Endothelial cell (in vitro differentiated cells): ENCODE measurements at places on chromosomes 12 and 14. TPM values are rescaled to one million over a fixed set of nuclear protein-coding genes. Genes with fewer than 3 reads are reported as not detected.

KRT8 gene
- total RNA-seq = 194 TPM

YLPM1 gene
- total RNA-seq = 74.9 TPM

CLEC6A gene
- total RNA-seq = not detected

ASB2 gene
- not detected for total RNA-seq

DNA sequence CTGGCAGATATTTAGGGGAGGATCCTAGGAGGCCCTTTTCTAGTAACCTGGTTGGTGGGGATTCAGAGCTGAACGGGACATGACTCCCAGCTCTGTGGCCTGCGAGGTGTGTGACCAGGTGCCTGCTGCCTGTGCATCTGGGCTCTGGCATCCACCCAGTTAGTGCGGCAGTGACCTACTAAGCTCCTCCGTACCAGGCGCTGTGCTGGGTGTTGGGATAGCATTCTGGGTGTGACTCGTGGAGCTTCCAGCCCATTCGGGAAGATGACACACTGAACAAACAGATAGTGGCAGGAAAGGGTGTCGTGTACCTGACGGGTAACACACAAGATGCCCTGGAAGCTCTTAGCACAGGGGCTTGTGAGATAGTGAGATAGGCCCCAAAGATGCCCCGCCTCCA, 80.9 kb downstream of the ACACB start:
- DNase-seq = no peak

DNA sequence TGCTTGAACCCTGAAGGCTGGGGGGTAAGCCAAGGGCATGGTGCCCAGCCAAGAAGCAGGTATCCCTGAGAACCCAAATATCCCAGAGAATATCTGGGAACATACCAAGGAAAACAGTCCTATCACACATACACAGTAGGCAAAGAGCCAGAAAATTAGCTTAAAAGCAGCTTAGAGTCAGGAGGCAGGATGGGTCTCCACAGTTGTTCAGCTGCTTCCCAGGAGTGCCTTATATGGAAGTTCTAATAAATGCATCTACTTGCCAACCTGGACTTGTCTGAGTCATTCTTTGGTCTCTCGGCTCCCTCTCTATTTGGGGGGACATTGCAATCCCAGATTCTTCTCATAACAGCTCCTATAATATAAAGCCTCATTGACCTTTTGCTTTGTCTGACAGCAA, 9.0 kb upstream of the GPR135 start:
- DNase-seq = no peak

DNA sequence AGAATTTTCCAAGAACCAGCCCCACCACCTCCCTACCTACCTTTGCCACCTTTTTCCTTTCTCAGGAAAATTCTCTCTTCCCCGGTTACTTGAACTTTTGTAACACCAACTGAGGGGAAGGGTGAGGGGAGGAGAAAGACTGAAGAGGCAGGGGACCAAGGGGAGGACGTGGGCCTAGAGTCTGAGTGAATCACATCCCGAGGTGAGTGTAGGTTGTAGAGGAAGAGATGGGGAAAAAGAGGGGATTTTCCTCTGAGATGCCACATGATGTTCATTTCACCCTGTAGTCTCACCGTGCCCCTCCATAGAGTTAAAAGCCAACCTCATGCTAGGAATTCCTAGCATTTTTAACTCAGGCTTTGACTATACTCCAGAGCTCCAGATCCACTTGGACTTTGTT, 311.8 kb downstream of the RPAP3 start:
- no peak for DNase-seq

- no peak for DNase-seq
Observed at GRCh38 chr12:2679068-2679815, 115.5 kb upstream of the FKBP4 start.

- no peak for DNase-seq
Observed at GRCh38 chr14:104981699-104982541, 3.7 kb upstream of the CLBA1 start.

DNA sequence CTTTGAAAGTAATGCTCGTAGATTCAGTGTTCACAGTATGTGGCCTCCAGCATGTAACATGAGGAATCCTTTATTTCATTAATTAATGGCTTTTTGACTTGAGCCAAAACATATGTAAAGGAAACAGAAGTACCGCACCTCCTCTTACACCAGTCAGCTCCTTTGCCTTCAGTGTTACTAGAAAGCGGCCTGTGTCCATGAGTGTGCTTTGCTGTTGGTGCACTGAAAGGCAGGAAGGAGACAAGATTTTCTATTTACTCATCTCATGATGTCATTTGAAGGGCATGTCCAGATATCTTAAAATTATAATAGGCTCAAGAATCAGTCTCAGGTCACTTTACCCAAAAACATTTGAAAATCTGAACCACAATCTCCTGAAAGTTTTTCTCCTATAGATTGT, 9.9 kb upstream of the CCT2 start:
- no peak for DNase-seq
